Activated CD4-positive, alpha-beta T cell treated with anti-CD3 and anti-CD28 coated beads, Interleukin-2, amount 50 U/mL, for 4 hours (primary cell): ENCODE measurements at places on chromosomes 1 and 21.

DNA sequence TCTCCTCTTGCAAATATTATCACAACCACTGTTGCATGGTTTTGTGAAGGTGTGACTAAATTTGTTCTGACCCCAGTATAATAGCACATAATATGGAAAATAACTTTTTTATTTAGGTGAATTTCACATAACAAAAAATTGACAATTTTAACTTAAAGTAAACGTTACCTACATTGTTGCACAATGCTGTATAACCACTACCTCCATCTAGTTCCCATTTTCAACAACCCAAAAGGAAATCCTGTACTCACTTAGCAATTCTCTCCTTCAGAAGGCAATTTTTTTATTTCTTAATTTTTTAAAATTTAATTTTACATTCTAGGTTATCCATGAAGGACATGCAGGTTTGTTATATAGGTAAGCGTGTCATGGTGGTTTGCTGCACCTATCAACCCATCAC lies 95.2 kb downstream of the KCNJ6 start:
- no peak for DNase-seq

DNA sequence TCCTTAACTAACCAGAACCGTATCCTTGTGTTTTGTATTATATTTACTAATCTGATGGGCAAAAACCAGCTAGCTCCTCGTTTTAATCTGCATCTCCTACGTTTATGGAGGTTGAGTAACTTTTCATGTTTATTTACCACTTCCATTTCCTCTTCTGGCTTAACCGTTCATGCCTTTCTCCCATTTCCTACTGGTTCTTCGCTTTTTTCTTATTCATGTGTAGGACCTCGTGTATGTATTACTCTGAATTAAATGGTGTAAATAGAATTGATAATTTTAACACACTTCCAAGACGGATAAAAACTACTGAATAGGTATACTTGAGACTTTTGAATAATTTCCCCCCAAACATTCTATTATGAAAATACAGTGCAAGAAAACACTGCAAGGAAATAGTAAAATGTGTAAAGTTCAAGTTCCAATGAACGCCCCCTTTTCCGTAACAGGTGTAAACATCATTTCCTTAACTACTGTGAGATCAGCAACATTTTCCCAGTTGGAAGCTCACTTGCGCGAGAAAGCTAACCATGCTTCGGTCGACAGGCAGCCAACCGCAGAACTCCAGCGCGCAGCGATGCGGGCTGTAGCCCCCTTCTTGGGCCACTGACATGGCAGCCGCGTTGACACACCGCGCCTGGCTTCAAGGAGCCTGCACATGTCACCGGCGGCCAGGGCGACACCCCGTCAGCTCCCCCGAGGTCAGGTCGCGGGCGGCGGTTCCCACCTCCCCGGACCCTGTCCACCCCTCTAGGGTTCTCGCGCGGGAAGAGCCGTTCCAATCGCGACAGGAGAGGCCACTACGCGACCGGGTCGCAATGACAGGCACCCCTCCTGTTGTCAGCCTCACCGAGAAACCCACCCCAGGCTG lies 816 bp downstream of the EDEM3 start:
- peak; percentile 20 for DNase-seq

GRCh38 chr1:102174259-102174863 lies 177.6 kb upstream of the OLFM3 start:
- DNase-seq = no peak

- DNase-seq = no peak
These were observed 35.7 kb upstream of the BCL9 start for GRCh38 chr1:147505568-147505967.

DNA sequence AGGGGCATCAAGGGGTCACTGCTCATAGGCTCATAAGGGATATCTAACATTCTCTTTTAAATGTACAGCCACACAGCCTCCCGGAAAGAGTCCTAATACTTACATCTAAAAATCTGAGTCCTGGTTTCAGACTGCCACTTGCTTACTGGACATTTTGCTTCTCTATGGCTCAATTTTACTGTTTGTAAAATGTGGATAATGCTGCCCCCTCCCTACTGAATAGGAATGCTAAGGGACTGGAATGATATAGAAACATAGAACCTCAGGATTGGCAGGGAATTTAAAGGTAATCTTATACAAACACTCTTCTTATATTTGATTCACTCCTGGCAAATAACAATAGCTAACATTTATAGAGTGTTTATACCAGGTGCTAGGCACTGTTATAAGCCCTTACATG lies 910 bp upstream of the TNR start:
- DNase-seq = no peak

GRCh38 chr1:77283701-77284425 lies 2.0 kb downstream of the AK5 start:
- DNase-seq = no peak

GRCh38 chr1:66778969-66779368 lies 22.1 kb downstream of the INSL5 start:
- DNase-seq = no peak

DNA sequence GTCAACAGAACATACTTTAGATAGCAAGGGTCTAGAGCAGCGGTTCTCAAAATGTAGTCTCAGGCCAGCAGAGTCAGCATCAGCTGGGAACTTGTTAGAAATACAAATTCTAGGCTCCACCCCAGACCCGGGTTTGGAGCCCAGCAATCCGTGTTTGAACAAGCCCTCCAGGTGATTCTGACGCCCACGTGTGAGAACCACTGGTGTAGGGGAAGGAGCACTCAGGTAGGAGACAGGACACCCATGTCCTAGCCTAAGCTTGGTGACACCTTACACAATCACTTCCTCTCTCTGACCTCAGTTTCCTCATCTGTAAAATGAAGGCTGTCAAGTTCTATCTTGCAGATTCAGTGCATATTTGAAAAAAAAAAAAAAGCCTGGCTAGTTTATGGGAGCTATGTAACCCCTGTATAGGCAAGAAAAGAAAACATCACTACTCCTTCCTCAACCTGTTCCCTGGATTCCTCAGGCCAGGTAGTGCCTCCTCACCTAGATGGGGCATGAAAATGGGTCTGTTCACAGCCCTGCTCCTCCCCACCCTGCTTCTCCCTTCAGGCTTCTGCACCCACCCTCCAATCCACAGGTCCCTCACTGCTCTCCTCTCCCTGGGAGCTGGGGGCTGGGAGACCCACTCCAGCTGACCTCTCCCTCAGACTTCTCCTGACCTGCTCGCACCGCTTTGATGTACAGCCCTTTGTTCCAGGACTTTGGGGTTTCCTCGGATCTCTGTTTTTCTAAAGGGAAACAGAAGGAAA lies 7.1 kb upstream of the PHLDA3 start:
- no peak for DNase-seq

DNA sequence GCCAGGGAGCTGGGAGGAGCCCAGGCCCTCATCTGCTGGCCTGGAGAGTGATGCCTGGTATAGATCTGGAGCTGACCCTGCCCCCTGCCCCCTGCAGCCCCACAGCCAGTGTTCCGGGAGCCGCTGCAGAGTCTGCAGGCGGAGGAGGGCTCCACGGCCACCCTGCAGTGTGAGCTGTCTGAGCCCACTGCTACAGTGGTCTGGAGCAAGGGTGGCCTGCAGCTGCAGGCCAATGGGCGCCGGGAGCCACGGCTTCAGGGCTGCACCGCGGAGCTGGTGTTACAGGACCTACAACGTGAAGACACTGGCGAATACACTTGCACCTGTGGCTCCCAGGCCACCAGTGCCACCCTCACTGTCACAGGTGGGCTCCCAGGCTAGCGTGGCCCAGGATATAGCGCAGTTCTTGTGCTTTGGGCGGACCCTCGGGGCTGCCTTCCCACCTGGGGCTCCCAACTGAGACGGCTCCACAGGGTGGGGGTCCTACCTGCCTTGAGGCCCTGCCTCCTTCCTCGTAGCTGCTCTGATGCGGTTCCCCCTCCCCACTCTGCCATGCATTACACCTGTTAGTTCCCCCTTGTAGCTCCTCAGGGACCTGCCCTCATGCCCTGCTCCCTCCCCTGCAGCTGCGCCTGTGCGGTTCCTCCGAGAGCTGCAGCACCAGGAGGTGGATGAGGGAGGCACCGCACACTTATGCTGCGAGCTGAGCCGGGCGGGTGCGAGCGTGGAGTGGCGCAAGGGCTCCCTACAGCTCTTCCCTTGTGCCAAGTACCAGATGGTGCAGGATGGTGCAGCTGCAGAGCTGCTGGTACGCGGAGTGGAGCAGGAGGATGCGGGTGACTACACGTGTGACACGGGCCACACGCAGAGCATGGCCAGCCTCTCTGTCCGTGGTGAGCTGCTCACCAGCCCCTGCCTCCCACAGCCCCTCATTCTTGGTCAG lies 98.7 kb downstream of the OBSCN start:
- DNase-seq = no peak

DNA sequence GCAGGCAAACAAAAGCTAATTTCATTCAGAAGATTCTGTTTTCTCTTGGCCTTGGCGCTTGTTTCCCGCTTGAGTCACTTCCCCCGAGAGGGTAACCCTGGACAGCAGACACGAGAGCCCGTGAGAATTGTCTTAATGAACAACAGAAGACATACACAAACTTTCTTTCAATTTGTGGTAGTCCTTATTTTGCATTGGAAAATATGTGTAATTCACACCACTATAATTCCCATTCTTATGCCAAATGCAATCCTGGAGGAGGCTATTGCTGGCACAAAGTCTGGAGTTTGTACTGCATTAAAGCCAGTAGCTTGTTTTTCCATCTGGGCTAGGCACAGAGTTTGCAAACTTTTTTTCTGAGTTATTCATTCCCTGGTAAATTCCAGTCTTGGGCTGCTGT lies 109.8 kb upstream of the IVNS1ABP start:
- no peak for DNase-seq

DNA sequence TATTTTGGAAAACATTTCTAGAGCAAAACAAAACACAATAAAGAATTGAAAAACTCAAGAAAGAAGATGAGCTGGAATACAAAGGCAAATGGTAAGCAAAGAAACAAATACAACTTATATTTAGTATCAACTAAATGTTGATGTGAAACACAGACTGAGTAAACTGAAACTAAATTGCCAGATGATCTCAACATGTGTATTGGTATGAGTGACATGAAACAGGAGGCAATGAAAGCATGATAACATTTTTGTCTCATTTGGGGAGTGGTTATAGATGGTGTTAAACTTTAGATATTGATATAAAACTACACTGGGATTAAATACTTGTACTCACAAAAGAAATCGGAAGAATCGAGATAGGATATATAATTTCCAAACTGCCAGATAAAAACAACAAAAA lies 805.6 kb upstream of the CXADR start:
- no peak for DNase-seq

GRCh38 chr1:82371844-82372498 lies 571.2 kb downstream of the ADGRL2 start:
- DNase-seq = no peak

GRCh38 chr1:107941531-107941930 lies 23.4 kb downstream of the VAV3 start:
- no peak for DNase-seq

DNA sequence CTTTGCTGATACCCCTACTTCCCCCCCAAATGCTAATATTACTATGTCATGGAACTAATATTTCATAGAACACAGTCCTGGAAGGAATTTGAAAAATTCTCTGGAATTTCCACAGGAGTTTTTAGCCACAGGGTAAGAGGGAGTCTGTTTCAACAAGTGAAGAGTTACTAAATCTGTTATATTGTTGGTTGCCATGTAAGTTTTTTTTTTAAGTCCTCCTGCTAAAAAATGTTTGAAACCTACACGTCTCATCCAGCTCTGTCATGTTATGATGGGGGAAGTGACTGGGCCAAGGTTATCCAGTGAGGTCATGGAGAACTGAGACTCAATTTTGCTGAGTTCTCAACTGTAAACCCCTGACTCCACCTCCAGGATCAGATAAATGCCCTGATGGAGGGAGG lies 60.8 kb upstream of the USP24 start:
- DNase-seq = no peak

DNA sequence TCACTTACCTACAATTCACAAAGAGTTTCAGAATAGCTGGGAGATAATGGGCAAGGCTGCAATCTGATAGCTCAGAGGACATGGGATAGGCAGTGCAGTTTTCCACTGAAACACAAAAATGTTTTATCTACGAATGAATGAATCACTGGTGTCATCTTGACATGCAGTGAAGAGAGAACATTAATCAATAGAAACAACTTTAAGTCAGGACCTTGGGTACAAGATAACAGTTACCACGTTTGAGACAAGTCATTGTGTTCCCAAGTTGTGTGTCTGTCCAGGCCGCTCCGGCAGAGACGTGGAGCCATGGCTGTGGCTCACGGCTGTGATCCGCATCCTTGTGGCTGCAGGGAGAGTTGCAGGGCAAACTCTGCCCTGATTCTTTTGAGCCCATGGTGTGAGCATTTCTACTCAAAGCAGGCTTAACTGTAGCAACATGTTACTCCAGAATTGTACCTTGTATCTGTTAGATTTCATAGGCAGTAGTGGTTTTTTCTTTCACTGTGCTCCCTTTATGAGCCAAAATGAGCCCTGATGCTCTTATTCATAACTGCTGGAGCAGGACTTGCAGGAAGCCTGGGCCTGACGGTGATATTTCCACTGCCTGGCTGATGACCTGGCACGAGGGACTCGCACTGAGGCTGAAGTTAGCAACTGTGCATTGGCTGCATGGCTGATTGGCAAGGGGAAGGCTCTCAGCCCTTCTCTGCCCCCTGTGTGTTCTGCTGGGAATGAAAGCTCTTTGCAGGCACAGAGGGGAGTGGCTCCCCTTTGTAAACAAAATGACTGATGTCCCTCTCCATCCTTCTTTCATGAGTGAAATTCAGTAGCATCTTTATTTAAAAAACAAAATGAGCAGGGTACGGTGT lies 465.2 kb downstream of the AJAP1 start:
- DNase-seq = no peak

DNA sequence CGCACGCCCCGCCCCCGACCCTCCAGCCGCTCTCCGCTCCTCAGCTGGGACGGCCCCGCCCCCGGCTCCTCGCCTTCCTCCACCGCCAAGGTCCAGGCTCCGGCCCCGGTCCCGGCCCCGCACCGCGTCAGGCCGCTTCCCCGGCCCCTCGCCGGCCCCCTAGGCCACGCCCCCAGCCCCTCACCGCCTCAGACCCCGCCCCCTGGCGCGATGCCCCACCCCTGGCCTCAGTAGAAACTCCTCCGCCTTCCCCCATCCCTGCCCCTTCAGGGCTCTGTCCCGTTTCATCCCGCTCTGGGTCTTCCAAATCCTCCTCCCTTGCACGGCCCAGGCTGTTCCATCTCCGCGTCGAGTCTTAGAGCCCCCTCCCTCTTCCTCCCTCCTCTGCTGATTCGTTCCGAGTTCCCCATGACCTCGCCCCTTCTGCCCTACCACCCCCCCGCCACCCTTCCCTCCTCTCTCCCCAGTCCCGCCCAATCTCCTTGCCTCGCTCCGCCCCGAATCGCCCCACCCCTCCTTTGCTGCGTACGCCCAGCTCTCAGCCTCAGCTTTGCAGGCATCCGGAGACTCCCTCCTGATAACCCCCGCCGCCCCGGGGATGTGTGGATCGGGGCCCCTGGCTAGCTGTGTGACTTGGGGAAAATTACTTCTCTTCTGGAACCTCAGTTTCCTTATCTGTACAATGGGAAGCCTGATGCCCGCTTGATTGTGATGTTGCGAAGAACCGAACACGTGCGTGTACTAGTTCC lies 448 bp upstream of the ASAP3 start:
- peak; percentile 93 for DNase-seq
